A673 (cell line): ENCODE measurements at places on chromosomes 12 and 14. TPM values are rescaled to one million over a fixed set of nuclear protein-coding genes. Genes with fewer than 3 reads are reported as not detected.
A peak's percentile ranks its signal among the peaks of the same experiment; 100 is the strongest.

- DNase-seq: peak; percentile 73
Observed at GRCh38 chr12:63068857-63069442, 82.1 kb downstream of the AVPR1A start.

GRCh38 chr12:57164454-57164853, 17.0 kb upstream of the LRP1-AS start:
- DNase-seq: no peak

DNA sequence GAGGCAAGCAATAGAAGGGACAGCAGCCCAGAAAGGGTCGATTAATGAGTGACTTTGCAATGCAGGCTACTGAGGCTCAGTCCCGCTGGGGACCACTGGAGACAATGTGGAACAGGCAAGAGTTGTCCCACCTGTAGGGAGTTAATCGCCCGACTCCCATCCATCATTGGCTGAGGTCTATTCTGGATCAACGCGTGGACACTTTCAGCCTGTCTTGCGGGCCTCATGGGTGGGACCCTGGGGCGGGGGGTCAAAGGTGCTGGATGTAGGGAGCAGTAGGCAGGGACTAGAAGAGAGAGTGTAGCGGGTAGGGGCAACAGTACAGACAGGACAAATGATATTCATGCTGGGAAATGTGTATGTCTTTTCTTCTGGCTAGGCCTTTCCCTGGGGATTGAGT, 6.1 kb downstream of the IFI27L2 start:
- DNase-seq: no peak

DNA sequence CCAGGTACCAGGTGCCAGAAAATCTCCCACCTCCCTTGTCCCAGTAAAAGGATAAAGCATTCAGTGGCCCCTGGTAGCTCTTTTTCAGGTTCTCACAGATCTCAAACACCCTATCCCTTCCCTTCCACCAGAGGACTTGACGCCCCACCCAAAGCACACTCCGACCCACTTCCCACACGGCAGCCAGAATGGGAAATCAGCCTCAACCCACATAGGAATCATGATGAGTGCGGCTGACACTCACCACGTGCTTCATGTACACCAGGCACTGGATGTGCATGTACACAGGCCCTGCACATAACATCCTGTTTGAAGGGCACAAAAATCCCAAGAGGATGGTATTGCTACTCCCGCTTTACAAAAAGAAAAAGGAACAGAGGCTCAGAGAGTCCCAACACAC, 71.9 kb downstream of the TBX3 start:
- no peak for DNase-seq

DNA sequence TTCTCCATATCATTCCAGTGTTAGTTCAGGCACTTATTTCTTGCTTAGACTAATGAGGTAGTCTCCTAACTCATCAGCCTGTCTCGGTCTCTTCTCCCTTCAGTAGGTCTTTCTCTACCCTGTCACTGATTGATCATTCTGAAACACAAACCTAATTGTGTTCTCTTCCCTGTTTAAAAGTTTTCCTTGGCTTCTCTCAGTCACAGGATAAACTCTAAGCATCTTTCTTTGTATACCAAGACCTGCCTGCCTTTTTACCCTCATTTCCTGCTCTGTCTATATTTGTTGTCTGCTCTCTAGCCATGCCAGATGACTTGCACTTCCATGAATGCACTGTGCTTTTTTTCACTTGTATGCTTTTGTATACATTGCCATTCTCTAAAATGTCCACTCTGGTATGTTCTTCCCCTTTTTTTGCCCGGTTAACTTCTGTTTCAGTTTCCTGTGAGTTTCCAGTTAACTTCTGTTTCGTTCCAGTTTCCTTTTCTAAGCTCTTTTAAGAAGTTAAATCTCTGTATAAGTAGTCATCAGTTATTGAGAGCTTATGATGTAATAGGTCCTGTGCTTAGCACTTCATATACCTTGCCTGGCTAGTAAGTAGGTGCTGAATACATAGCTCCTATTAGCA, 12.8 kb downstream of the DIP2B start:
- DNase-seq: peak; percentile 29

GRCh38 chr12:128729628-128730121, 94.1 kb downstream of the SLC15A4 start:
- DNase-seq: no peak

DNA sequence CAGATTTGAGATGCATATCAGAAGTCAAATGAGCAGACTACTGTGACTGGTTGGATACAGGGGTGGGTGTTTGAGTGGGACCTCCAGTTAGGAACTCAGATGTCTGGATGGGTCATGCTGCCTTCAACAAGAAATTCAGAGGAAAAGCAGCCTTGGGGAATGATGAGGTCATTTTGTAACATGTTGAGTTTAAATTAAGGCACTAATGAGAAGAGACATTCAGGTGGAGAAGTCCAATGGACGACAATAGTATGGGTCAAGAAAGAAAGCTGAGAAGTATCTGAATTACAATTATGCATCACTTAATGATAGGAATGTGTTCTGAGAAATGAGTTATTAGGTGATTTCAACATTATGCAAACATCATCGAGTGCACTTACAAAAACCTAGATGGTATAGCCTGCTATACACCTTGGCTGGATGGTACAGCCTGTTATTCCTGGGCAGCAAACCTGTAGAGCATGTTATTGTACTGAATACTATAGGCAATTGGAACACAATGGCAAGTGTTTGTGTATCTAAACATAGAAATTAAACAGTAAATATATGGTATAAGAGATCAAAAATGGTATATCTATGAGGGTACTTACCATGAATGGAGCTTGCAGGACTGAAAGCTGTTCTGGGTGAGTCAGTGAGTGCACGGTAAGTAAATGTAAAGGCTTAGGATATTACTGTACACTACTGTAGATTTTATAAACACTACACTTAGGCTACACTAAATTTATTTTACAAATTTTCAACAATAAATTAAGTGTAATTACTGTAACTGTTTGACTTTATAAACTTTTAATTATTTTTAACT, 414.7 kb downstream of the RAD51B start:
- no peak for DNase-seq

- DNase-seq: no peak
Observed at GRCh38 chr12:12088761-12089160, 18.0 kb downstream of the BCL2L14 start.

DNA sequence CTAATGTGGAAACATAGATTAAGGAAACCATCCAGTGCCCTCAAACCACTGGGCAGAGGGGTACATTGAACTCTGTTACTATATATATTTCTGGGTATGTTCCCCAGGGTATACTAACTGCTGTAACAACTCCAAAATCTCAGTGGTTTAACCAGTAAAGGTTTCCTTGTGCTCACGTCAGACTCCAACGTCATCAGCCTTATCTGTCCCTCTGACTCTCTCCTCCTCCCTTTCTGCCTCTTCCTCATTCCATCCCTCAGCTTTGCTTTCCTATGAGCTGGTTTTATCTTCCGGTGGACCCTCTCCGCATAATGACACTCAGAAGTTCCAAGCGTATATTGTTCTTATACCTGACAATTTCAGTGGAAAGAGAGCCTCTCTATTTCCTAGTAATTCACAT, 21.2 kb upstream of the SMCO2 start:
- no peak for DNase-seq

DNA sequence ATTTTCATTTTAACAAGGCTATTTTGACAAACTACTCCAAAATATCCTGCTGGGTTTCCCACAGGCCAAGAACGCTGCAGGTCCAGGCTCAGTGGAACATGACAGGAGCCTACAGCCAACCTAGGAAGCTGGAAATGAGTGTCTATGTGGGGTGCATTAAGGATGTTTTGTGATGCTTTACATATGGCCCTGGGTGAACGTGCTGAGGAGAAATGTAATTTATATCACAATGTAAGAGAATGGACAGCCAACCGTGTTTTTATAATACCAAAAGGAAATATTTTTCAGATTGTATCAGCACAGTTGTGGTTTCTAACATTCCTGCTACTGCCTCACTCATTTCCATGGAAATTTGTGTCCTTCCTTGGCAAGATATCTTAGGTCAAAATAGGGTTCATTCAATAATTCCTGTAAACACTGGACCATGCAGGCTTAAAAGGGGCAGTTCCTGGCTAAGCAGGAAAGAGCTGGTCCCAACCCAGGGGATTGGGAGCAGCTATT, 51.5 kb downstream of the ST8SIA1 start:
- no peak for DNase-seq

DNA sequence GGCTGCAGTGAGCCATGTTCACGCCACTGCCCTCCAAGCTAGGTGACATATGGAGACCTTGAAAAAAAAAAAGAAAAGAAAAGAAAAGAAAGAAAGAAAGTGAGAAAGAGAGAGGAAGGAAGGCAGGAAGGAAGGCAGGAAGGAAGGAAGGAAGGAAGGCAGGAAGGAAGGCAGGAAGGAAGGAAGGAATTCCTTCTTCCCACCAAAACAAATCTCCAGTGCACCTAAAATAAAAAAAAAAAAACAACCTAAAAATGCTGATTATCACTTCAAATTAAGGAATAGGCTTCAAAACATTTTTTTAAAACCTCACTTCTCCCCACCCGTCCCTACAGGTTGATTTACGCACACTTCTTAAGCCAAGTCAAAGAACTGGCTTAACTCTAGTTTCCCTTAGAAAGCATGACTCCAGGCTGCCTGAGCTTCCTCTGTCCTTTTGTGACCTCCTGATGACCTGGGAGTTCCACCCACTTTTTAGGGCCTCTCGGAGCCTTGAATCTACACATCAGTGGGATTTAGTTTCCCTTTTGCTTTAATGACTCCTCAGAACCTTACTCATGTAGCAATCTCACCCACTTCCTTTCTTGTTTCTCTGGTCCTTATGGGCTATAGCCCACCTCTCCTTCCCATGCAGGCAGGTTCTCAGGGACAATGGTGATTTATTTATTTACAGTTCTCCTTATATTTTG, 18.6 kb downstream of the DUSP6 start:
- peak; percentile 85 for DNase-seq

Gene TMEM253
- 0.48 and 0.49 TPM in 2 replicates for total RNA-seq

Gene MMP19
- total RNA-seq: 2.2 and 2.3 TPM in 2 replicates
